Esophagus muscularis mucosa (tissue), 4 donors: ENCODE measurements at places on chromosomes 13 and 19. TPM values are rescaled to one million over a fixed set of nuclear protein-coding genes. Genes with fewer than 3 reads are reported as not detected.

The SGCG gene
- total RNA-seq, result 1.7 TPM

GRCh38 chr19:18543814-18544475 lies 572 bp upstream of the FKBP8 start:
- H3K4me1 ChIP-seq, result peaks cover 25% of the 10 kb centered on the region
- H3K27ac ChIP-seq, result peak overlapping the region; percentile 93
- no peaks in the 10 kb centered on the region for H3K27me3 ChIP-seq
- H3K36me3 ChIP-seq, result peaks cover 26% of the 10 kb centered on the region
- DNase-seq, result no peak

The MCF2L gene
- 18.9 TPM for total RNA-seq

DNA sequence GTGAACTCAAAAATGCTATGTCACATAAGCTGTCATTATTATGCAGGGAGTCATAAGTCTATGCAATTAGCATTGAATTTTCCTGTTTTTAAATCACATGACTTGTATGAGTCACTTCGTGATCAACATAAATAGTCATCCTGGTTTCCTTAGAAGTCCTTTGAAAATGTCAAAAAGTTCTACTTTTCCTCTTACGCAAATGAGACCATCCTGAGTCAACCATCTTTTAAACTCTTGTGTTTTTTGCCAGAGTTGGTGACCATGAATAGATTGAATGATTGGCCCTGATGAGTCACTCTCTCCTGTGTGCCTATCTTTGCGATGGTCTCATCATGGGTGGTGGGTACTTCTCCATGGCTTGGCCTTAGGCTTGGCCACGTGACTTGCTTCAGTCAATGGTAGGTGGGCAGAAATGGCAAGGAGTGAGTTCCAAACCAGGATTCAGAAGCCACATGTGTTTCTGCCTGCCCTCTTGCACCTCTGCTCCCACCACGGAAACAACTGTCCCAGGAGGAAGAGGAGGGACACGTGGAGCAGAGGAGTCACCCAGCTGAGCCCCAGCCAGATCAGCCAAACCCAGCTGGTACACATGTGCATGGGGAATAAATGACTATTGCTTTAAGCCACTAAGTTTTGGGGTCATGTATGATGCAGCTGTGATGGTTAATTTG lies 123.5 kb upstream of the CACNA1A start:
- no peak for DNase-seq
- H3K36me3 ChIP-seq, result no peaks in the 10 kb centered on the region
- H3K27ac ChIP-seq, result no peak overlapping the region
- no peaks in the 10 kb centered on the region for H3K27me3 ChIP-seq
- H3K4me3 ChIP-seq, result no peak overlapping the region

The GTF2F1 gene
- 43.6 TPM for total RNA-seq

GRCh38 chr19:1952635-1953034 lies 11.7 kb downstream of the CSNK1G2 start:
- peaks cover 26% of the 10 kb centered on the region for H3K36me3 ChIP-seq
- H3K4me1 ChIP-seq, result peaks cover 13% of the 10 kb centered on the region
- H3K27me3 ChIP-seq, result no peaks in the 10 kb centered on the region
- no peak for DNase-seq
- H3K27ac ChIP-seq, result no peak overlapping the region

- H3K27ac ChIP-seq, result no peak overlapping the region
- no peak for DNase-seq
- H3K27me3 ChIP-seq, result no peaks in the 10 kb centered on the region
- H3K4me1 ChIP-seq, result peaks cover 9% of the 10 kb centered on the region
- H3K36me3 ChIP-seq, result no peaks in the 10 kb centered on the region
- no peak overlapping the region for H3K4me3 ChIP-seq
These were observed 468.9 kb upstream of the TSHZ3 start for GRCh38 chr19:31817971-31818797.

GRCh38 chr19:49881672-49882394 lies 4.3 kb downstream of the TBC1D17 start:
- no peak for DNase-seq
- H3K4me1 ChIP-seq, result peaks cover 12% of the 10 kb centered on the region
- no peak overlapping the region for H3K4me3 ChIP-seq
- no peaks in the 10 kb centered on the region for H3K27me3 ChIP-seq
- no peak overlapping the region for H3K27ac ChIP-seq
- H3K36me3 ChIP-seq, result peaks cover 54% of the 10 kb centered on the region

- no peak overlapping the region for H3K27ac ChIP-seq
- no peak overlapping the region for H3K4me3 ChIP-seq
- DNase-seq, result no peak
- H3K36me3 ChIP-seq, result no peaks in the 10 kb centered on the region
- no peaks in the 10 kb centered on the region for H3K27me3 ChIP-seq
These were observed 33.3 kb downstream of the TMEM255B start for GRCh38 chr13:113792236-113792770.

The APC2 gene
- total RNA-seq, result 1.7 TPM

DNA sequence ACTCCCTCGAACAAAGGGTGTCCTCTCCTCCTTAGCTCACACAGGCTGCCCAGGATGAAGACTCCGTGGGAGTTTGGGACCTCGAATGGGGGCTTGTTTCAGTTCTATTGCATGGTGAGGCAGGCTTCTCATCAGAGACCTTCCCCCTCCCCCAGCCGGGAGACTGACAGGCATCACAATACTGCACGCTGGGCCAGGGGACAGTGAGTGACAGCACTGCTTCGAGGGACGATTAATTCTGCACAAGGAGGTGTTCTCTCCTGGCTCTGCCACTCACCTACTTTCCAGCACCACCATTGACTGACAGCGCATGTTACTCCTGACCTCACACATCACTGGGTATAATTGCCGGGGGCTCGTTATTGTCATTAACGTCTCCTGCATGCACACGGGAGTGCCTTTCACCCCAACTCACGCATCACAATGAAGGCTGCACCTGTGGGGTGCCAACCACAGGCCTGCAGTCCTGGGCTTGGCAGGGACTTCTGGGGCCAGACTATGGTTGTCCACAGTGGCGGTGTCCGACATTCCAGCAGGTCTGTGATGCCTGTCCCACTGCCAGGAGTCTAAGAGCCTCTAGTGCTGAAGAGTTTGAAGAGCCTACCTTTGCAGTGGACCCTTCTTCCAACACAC lies 412.2 kb upstream of the TSHZ3 start:
- no peaks in the 10 kb centered on the region for H3K4me1 ChIP-seq
- no peak overlapping the region for H3K4me3 ChIP-seq
- H3K27ac ChIP-seq, result no peak overlapping the region
- no peaks in the 10 kb centered on the region for H3K27me3 ChIP-seq

The KCNK6 gene
- 2.9 TPM for total RNA-seq

The DCT gene
- total RNA-seq, result 0.17 TPM

The SPART gene
- total RNA-seq, result 95.1 TPM

DNA sequence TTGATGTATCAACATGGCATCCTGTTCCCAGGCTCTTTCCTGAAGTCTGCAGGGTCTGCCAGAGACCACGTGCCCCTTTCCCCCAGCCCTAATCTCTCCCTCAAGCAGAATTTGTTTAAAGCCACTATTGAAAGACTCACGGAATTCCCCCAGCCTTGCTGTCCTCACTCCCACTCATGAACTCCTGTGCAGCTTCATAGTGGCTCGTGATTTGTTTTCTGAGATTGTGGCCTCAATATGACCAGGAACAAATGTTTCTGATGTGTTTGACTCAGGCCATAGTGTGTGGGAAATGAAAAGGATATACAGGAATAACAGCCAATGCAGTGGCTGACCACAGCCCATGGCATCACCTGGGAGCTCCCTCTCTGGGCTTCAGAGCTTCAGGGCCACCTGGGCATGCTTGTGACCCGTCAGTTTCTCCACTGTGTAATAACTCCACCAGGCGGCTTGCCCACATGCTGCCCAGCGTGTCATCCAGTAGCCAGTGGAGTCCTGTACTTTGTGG lies 8.1 kb upstream of the SERPINE3 start:
- H3K27ac ChIP-seq, result no peak overlapping the region
- no peaks in the 10 kb centered on the region for H3K36me3 ChIP-seq
- H3K27me3 ChIP-seq, result no peaks in the 10 kb centered on the region
- DNase-seq, result no peak
- no peaks in the 10 kb centered on the region for H3K4me1 ChIP-seq

GRCh38 chr19:56671613-56671994 lies at the start of gene ZNF835:
ZNF835 (minus strand) TSS chr19:56671757; CDS start chr19:56665198, 6,559 bp downstream.
- peak within 1 kb of the TSS; percentile 70 for H3K27ac ChIP-seq
- peak within 1 kb of the TSS; percentile 90 for H3K4me3 ChIP-seq

The TMEM145 gene
- not detected for total RNA-seq

DNA sequence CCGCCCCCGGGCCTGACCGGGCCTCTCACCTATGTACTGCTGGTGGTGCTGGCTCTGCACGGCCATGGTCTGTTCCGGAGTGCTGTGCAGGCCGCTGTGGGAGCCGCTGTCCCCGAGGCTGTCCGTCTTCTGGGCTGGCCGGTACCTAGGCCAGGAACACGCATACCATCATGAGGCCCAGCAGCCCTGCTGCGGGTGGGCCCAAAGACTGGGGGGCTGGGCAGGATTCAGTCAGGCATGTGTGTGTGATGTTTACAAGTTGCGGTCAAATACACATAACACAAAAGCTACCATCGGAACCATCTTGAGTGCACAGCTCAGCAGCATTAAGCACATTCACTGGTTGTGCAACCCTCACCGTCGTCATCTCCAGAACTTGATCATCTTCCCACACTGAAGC lies 32.2 kb upstream of the RANBP3 start:
- DNase-seq, result no peak
- no peak overlapping the region for H3K27ac ChIP-seq
- no peaks in the 10 kb centered on the region for H3K27me3 ChIP-seq
- peaks cover 66% of the 10 kb centered on the region for H3K36me3 ChIP-seq
- H3K4me3 ChIP-seq, result no peak overlapping the region

DNA sequence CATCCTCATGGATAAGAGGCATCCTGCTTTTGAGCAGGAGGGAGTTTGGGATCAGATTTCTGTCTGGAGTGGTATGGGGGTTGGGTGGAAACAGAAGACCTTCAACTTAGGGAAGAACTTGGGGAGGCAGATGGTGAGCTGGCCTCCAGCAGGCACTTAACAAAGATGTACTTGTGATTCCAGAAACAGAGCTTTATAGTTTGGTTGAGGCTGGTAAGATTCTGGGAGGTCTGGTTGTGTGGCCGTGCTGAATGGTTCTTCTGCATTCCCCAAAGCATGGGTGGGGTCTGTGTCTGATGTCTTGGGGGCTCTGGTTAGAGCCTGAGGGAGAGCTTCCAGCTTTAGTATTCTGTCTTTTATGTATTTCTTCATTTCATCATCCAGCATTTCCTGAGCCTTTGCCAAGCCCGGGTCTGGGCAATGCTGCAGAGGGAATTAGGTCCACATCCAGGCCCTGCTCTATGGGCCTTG lies 4.8 kb downstream of the MEGF8 start:
- H3K27ac ChIP-seq, result no peak overlapping the region
- DNase-seq, result no peak
- peaks cover 28% of the 10 kb centered on the region for H3K4me1 ChIP-seq
- no peaks in the 10 kb centered on the region for H3K27me3 ChIP-seq

DNA sequence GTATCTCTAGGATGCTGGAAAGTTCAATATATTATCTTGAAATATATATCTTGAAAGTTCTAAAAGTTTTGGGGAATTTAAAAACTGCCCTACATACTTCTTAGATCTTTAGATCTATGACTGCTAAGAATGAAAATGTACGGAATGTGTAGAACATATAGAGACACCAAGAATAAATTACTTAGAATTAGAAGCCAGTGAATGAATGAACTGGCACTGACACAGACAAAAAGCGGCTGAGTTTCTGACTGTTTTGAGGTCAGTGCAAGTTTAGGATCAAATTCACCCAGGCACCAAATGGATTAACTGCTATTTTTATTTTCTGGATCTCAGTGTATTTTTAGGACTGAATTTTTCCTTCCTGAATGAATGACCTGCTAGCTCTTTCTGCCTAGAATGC lies 411.2 kb downstream of the KCTD12 start:
- no peaks in the 10 kb centered on the region for H3K36me3 ChIP-seq
- no peak overlapping the region for H3K4me3 ChIP-seq
- no peak overlapping the region for H3K27ac ChIP-seq

The RPS19 gene
- 1,077 TPM for total RNA-seq

DNA sequence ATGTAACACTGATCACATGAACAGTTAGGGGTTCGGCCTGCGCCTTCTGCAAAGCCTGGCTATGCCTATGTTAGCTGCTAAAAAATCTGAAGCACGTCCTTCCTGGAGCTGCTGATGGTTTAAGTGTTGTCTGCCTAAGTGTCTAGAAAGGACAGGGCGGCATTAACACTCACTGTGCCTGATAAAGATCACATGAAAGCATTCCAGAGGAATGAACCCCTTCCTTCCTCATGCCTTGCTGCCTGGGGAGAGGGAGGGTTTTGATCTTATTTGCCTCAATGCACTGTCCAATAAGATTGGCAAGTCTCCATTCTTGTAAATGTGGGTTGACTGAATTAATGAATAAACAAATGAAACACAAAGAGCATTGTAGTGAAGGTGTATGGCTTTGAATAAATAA lies 5.2 kb downstream of the DOCK9 start:
- DNase-seq, result no peak
- H3K4me3 ChIP-seq, result no peak overlapping the region
- no peaks in the 10 kb centered on the region for H3K36me3 ChIP-seq
- H3K4me1 ChIP-seq, result peaks cover 92% of the 10 kb centered on the region
- H3K27ac ChIP-seq, result peak overlapping the region; percentile 50

GRCh38 chr13:99955747-99956472 lies 15.7 kb downstream of the ZIC5 start:
- H3K4me1 ChIP-seq, result peaks cover 43% of the 10 kb centered on the region
- peaks cover 50% of the 10 kb centered on the region for H3K27me3 ChIP-seq
- peak overlapping the region; percentile 41 for H3K4me3 ChIP-seq
- H3K27ac ChIP-seq, result no peak overlapping the region
- no peaks in the 10 kb centered on the region for H3K36me3 ChIP-seq

The PEAK3 gene
- 2.3 TPM for total RNA-seq

DNA sequence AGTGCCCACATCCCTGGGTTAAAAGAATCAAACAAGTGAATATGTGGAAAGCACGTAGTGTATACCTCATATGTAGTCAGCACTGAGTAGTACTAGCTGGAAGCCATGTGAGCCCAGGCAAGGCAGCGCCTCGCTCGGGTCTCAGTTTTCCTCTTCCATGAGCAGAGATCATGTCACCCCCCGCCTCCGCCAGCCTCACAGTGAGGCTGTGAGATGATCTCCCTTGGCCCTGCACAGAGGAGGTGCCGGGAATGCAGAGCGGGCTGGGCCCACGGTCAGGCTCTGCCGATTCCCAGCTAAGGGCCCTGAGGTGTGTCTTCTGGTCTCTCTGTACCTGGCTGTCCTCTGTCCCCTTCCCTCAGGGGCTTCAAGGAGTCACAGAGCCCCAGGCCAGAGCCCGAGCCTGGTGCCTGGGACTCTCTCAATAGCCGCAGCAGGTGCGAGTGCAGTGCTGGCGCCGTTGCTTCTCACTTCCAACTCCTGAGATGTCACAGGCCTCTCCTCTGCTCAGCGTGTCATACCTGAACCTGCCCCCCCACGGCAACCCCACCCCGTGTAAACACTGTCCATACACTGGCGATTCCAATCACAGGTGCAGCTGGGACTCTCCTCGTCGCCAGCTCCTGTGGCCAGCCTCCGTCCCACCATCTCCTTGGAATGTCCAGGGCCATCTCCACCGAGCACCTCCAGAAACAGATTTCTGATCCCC lies 26.9 kb downstream of the DPF1 start:
- H3K27me3 ChIP-seq, result no peaks in the 10 kb centered on the region
- H3K4me1 ChIP-seq, result no peaks in the 10 kb centered on the region
- no peak overlapping the region for H3K4me3 ChIP-seq
- H3K36me3 ChIP-seq, result no peaks in the 10 kb centered on the region
- DNase-seq, result no peak

The OXGR1 gene
- total RNA-seq, result 1.7 TPM

GRCh38 chr13:71935166-71935840 lies 68.3 kb upstream of the DACH1 start:
- no peak overlapping the region for H3K4me3 ChIP-seq
- no peaks in the 10 kb centered on the region for H3K27me3 ChIP-seq
- DNase-seq, result no peak
